Activated CD4-positive, alpha-beta T cell treated with anti-CD3 and anti-CD28 coated beads, Interleukin-2, Interleukin-4, amounts not matched to agents 100 ng/mL and 50 ng/mL, durations not matched to agents 16 hours and 8 hours (primary cell): ENCODE measurements at places on chromosomes 1 and 21.
A peak's percentile ranks its signal among the peaks of the same experiment; 100 is the strongest.

GRCh38 chr1:178572604-178573003 is 59.7 kb downstream of the TEX35 start:
- no peak for DNase-seq

- DNase-seq = no peak
Observed at GRCh38 chr1:245058882-245059281, 95.9 kb upstream of the KIF26B start.

- DNase-seq = no peak
Observed at GRCh38 chr1:61193808-61194207, 111.4 kb downstream of the NFIA start.

DNA sequence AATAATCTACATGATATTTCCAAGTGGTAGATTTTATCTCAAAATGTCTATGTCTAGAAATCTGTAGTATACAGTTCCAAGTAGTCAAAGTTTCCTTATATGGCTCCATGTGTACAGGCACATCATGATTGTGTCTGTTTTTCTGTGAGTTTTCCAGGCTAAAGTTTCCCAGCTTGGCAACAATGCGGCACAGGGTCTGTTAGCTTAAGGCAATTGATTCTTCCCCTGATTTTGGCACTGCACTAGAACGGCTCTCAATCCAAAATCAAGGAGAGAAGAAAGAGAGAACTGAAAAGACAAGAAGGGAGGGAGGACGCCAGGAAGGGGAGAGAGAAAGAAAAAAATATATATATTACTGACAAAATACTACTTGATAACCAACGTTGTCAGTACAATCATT is 193.9 kb upstream of the SNX7 start:
- DNase-seq = no peak

- DNase-seq = peak; percentile 45
Observed at GRCh38 chr1:4585216-4585615, 69.2 kb upstream of the AJAP1 start.

DNA sequence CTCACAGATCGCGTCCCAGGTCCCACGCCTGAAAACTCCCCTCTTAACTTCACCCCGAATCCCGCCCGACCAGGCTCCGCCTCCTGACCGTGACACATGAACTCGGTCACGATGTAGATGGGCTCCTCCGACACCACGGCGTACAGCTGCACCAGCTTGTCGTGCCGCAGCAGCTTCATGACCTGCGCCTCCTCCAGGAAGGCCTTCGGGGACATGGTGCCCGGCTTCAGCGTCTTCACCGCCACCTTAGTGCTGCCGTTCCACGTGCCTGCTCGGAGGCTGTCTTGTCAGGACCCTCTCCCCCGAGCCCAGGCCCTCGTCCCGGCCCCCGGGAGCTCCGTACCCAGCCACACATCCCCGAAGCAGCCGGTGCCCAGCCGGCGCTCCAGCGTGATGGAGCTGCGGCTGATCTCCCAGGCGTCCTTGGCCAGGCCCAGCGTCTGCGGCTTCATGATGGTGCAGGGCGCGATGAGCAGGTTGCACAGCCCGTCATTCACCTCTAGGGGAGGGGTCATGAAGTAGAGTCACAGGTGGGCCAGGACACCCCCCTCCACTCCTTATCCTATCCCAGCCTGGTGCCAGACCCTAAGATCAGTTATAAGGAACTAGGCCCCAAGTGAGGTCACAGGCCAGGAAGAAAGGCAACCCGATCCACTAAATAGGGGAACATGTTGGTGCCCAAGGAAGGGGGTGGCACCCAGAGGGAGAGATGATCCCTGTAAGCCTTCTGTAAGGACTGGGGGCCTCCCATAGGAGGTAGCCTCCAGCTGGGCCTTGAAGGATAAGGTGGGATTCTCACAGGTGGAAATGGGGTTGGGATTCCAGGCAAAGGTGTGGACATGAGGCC is 11.6 kb upstream of the AHDC1 start:
- DNase-seq = no peak

GRCh38 chr1:39727221-39727931 is 11.3 kb upstream of the PPIE start:
- DNase-seq = peak; percentile 38

GRCh38 chr1:1099506-1100183 is 16.2 kb downstream of the C1orf159 start:
- no peak for DNase-seq

DNA sequence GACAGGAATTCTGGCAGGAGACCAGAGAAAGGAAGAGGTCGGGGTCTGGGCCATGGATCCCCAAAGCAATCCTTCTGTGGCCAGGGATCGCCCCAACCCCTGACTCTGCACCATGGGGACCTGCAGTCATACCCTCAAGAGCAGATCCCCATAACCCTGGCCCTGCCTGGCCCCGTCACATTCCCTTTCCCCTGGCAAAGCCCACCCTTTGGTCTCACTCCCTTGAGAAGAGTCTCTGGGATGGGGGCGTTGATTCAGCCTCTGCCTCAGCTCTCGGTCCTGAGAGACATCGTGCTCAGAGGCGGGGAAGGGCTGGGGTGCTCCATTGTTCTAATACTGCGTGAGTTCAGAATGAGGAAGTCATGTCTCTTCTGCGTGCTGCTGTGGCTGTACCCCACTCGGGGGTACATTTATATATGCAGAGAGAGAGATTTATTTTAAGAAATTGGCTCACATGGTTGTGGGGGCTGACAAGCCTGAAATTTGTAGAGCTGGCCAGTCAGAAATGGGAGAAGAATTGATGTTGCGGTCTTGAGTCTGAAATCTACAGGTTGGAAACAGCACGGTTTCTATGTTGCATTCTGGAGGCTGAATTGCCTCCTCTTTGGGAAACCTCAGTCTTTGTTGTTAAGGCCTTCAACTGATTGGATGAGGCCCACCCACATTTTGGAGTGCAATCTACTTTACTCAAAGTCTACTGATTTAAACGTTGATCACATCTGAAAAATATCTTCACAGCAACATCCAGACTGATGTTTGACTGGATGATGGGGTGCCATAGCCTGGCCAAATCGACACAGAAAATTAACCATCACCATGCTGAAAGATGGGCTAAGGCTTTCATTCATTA is 4.2 kb upstream of the PADI2 start:
- DNase-seq = no peak

DNA sequence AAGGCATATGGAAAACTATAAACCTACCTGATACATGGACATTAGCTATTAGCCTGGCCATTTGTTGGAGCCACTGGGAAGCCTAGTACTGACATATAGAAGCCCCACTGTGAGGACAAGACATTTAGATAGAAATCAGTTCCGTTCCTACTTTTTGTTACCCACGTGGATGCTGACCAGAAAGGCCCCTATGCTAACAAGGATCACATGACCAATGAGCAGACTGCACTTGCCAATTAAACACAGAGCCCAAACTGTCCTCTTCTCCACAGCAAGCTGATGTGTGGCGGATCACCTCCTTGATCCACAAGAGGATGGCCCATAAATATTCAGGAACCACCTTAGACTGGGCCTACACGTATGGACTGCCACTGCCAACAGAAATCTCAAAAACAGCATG is 11.2 kb upstream of the OR6K3 start:
- no peak for DNase-seq

- no peak for DNase-seq
Observed at GRCh38 chr21:46006547-46007491, 25.2 kb downstream of the COL6A1 start.

DNA sequence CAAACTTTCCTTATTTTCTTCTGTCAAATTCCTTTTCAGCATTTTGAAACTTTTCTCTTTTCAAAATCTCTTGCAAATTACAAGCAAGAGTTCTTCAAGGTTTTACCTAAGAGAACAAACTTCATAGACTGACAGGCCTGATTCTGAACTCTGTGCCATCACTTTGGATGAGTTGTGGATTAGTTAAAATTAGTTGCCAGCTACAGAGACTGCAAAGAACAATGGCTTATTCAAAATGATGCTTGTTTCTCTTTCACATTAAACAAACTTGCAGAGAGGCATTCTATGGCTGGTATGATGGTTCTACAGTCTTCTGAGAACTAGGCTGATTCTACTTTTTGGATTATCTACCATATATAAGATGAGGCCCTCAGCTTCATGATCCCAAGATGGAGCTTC is 3.8 kb downstream of the LRRC8B start:
- DNase-seq = no peak

DNA sequence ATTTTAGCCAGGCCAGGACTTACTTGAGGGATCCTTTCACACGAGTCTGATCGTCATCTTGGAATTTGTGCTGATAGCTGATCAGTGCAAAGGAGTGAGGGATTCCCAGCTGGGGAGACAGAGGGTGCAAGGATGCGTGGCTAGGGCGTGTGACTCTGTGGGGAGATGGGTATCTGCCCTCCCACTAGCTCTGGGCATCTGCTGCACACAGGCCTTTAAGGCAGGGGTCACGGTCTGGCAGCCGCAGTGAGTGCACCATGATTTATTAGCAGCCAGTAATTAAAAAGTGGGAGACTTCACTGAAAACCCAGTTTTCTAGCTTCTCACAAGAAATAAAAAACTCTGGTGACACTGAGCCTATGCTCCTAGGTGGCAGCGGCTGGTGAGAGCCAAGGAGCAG is 20.4 kb downstream of the THAP3 start:
- no peak for DNase-seq

DNA sequence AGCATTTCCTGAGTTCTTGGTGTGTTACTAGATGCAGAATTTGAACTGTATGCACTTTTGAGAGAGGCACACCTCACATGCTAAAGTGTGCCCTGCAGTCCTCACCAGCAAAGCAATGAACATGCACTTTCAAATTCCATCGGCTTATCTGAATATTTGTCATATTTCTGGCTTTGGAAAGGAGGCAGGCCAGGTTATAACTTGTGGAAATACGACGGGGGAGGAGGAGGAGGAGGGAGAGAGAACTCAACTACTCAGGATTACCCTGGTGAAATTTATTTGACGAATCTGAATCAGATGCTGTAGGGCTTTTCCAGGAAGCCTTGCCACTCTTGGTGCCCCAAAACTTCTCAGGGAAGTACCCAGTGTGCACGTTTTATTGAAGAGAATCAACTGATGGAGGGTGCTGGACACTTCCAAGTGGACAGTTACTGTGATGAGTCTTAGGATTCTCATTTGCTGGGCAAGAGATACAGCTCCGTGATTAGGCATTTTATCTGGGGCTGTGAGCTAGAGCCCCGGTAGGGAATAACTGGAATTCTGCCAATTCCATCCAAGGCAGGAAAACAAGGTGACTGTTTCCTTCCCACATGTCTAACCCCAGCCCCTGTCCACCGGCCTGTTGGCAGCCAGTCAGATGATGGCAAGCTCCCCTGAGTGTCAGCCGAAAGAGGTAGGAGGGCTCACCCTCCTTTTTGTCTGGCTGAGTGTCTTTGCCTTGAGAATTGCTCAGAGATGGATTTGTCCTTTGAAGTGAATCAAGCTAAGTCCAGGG is 3.8 kb downstream of the PDPN start:
- no peak for DNase-seq

DNA sequence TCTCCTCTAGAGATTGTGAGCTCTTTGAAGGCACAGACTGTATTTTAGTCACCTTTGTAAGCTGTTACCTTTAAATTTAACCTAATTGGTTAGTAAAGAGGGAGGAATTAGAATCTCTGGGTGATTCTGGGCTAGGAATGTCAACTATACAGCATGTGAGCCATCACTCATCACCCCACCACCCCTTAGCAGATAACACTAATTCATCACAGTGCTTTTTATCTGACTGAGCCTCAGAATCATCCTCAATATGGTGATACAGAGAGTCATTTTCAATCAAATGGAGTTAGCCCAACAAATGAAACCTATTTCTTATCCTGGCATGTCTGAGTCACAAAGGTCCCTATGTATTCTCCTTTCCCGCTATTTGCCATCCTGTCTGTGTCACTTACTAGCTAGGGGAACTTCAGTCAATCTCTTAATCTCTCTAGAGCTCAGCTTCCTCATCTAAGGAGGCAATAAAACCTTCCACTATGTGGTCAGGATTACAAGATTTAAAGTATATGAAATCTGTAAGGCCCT is 13.3 kb downstream of the KCNJ10 start:
- no peak for DNase-seq

GRCh38 chr1:17802164-17802563 is 47.0 kb downstream of the ACTL8 start:
- no peak for DNase-seq

GRCh38 chr1:154992721-154993571 is 440 bp upstream of the LENEP start:
- no peak for DNase-seq

DNA sequence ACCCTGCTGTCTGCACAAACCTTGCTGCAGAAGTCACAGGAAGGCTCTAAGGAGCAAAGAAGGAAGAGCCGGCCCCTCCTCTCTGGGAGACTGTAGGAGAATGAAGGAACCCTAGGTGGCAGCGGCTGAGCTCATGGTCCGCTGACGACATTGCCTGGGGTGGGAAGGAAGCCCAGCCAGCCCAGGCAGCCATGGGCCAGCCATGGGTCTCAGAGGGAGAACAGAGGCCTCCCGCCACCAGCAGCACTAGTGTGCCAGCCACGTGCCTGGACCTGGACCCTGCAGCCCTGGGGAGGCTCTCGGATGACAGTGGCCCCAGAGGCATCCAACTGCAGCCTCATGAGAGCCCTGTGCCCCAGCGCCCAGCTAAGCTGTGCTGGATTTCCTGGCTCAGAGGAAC is 49.2 kb upstream of the POFUT2 start:
- DNase-seq = no peak

DNA sequence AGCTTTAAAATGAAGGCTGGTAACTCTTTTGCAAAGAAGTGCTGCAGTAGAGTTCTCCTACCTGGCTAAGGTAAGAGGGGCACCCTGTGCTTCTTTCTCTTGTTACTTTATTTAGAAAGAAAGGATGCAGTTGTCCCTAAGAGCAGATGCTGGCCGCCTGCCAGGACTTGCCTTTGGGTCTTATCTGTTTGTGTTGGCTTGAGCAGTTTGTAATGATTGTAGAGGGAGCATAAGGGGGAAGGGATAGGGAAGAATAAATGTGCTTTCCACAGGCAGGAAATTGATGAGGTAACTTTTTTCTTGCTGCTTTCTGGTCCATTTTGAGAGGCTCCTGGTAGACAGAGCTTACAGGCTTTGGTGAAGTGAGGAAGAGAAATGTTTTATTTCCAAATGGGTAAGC is 229.6 kb downstream of the HHAT start:
- DNase-seq = no peak

- DNase-seq = no peak
Observed at GRCh38 chr1:185674201-185674600, 60.0 kb upstream of the HMCN1 start.

GRCh38 chr1:186950547-186950946 is 121.8 kb downstream of the PLA2G4A start:
- no peak for DNase-seq

DNA sequence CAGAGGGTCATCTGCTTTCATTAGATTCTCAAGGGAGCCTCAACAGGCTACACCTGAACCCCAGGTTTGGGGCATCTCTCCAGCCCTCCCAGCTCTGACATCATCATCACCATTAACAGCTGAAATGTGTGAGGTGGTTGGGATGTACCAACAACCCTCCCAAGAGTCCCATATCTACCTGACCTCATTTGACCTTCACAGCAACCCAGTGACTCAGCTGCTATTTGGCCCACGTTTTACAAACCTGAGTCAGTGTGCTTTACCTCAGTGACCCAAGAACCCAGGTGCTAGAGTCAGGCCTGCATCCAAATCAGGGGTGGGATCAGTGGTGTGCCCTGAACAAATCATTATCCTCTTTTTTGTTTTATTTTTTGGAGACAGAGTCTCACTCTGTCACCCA is 53.3 kb upstream of the TINAGL1 start:
- DNase-seq = no peak
